ENCODE measurements at places on chromosomes 6 and 20.

DNA sequence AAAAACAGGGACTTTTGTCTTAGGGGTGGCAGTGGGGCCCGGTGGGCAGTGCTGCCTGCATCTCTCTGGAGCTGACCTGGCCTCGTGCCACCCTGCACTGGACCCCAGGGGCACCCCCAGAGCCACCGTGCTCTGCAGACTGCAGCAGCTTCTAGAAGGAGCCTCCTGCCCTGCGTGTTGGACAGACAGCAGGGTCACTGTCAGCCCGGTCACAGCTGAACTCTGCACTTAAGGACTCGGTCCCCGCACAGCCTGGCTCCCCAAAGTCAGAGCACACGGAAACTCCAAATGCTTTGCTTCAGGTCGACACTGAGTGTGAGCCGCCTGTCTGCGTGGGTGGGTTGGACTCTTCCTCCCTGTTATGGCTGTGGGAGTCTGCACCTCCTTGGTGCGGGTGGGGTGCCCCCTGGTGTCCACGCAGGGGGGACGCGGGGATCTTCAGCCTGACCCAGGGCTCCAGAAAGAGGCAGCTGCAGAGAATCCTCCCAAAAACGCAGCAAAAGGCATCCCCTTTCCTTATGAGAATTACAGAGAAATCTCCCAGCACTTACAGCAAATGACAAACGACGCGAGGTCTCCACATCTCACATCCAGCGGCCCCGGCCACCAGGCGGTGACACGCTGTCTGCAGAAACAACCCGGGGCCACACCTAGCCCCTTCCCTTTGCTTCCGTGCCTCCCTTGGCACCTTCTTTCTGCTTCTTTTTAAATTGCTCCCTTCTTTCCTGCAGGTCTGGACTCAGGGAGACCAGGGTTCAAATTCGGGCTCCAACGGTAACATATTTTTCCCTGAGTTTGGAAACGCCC is 36.3 kb upstream of the DACT2 start:
- DNase-seq: no peak

DNA sequence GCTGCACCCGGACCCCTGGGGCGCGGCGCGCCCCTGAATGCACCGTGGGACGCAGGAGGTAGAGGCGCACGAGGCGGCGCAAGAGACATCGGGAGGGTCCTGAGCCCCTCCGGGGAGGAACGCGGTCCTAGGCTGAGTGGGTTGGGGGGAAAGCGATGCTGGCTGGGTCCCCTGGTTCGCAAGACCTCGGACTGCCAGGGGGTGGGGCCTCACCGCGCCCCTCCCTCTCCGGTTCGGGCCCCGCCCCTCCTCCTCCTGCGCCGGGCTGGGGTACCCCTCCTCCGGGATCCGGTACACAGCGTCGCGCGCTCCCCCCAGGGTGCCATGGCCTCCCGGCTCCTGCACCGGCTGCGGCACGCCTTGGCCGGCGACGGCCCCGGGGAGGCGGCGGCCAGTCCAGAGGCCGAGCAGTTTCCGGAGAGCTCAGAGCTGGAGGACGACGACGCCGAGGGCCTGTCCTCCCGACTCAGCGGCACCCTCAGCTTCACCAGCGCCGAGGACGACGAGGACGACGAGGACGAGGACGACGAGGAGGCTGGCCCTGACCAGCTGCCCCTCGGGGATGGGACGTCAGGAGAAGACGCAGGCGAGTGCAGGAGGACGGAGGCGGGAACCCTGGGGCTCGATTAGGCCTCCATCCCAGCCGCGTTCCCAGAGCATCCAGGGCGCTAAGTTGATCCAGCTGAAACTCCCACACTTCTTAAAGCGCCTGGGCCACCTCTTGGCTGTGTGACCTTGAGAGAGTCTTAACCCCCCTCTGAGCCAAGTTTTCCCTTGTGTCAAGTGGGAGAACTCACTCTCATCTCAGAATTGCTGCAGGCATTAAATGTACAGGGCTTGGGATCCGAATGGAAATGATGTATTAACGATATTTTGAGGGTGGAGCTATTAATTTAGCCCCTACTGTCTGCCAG is 541 bp downstream of the SNX21 start:
- no peak for DNase-seq

- DNase-seq: no peak
Observed at GRCh38 chr6:80988892-80989291, 763.6 kb downstream of the TENT5A start.

GRCh38 chr6:154653853-154654252 is 79.4 kb upstream of the SCAF8 start:
- no peak for DNase-seq

DNA sequence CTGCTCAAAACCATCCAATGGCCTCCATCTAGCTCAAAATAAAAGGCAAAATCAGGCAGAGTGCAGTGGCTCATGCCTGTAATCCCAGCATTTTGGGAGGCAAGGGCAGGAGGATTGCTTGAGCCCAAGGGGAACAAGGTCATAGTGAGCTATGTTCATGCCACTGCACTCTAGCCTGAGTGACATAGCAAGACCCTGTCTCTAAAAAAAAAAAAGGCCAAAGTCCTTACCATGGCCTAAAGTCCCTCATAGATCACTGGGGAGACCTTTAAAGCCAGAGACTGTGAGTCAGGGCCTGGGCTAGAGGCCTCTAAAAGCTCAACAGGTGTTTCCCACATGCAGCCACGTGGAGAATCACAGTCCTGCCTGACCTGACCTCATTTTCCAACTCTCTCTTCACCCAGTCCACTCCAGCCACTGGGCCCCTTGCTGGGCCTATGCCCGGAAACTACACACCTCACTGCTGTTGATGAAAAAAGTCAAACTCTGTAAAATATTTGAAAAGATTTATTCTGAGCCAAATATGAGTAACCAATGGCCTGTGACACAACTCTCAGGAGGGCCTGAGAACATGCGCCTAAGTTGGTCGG is 28.2 kb upstream of the TAB2 start:
- DNase-seq: no peak

- DNase-seq: no peak
Observed at GRCh38 chr6:77620278-77620882, 32.5 kb upstream of the MEI4 start.

Data from activated CD4-positive, CD25-positive, alpha-beta regulatory T cell (primary cell).